ENCODE measurements at places on chromosomes 6 and 20.

- DNase-seq: no peak
These were observed 1729.5 kb downstream of the GRIK2 start for GRCh38 chr6:103122766-103123601.

GRCh38 chr20:56776345-56776744 lies 147.2 kb downstream of the TFAP2C start:
- DNase-seq: no peak

- DNase-seq: no peak
These were observed 76.8 kb downstream of the ERMARD start for GRCh38 chr6:169828176-169828575.

DNA sequence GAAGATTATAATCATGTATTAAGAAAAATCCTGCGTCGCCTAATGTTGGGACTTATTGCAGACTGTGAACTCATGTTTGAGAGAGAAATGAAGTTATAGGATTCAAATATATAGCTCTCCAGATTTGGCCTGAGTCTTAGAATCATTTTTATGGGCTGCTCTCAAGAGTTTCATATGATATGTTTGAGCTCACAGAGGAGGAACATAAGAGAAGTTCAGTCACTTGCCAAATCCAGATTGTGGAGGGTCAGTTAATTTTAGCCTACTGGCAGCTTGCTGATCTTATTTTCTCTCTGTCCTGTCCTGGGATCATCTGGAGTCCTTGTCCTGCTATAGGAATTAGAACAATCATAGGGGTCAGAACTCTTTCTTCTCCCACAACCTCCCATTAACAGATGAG lies 186.1 kb upstream of the SUPT3H start:
- DNase-seq: no peak

DNA sequence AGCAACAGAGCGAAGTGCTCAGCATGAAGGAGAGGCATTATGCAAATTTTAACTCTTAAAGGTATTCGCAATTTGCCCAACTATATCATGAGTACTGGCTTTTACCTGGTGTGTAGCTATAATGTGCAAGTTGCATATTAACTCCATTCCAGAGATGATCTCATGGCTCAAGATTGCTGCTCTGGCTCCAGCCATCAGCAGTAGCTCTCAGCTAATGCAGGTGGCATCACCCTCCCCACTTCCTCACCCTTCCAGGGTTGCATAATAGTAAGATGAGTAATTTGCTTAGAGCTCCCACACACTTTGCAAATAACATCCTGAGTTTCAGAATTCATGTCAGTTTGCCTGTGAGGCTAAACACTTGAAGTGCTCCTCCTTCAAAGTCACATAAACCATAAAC lies 15.9 kb upstream of the PCSK2 start:
- no peak for DNase-seq

- DNase-seq: no peak
These were observed 463.5 kb upstream of the FLRT3 start for GRCh38 chr20:14800707-14801425.
